ENCODE measurements at places on chromosomes 1 and 21.

DNA sequence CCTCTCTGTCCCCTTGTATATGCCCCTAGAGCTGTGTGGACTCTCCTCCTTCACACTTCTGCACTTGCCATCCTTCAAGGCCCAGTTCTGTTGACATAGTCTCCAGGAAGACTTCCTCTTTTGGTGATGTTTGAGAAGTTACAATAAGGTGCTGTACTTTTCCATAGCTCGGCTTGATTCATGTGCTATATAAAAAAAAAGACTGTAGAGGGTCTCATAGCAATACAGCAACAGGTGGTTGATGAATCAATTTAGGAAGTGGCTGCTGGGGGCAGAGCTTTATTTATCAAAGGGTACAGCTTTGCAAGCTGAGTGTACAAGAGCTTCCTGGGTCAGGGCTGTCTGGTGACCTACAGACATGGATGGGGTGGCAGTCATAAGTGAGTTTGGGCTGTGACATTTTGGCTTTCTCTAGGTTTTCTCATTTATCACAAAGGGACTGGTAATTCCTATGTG lies 102.7 kb downstream of the RUNX1 start:
- no peak for DNase-seq

GRCh38 chr1:155522069-155522468 lies 40.5 kb downstream of the ASH1L start:
- no peak for DNase-seq

DNA sequence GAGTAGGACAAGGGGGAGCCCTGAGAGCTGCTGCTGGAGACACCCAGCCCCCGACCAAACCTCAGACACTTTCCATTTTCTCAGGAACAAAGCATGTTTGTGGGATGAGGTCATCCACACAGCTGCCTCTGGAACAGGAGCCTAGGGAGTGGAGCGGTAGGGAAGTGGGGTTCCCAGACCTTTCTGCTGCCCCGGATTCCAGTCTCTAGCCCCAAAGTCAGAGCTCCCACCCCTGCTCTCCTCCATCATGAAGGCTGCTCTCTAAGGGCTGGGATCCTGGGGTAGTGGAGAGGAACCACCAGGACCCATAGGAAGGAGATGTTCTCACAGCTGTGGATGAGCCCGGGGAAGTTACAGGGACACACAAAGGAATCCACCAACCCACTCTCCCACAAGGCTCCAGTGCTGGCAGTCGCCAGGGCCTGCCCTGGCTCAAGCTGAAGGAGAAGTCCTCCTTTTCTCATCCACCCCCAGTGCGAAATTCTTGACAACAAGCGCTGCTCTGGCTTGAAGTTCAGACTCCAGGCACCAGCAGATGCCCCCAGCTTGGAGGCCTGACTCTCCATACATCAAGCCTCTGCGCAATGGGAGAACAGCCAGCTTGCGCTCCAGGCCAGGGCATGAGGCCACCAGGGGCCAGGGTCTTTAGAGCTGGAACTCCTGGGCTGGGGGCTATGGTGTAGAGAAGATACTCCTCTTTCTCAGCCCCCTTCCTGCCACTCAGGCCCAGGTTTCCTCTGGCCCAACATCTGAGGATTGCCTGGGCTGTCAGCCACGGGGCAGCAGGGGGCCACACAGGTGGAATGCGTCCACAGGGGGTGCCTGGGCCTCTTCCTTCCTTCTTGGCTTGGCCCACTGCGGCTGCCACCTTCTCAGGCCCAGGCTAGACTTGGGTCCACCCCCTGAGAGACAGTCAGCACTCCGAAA lies 4.5 kb downstream of the FHL3 start:
- peak; percentile 92 for DNase-seq

- DNase-seq = no peak
Observed at GRCh38 chr1:45982359-45982758, 150.1 kb downstream of the PIK3R3 start.

DNA sequence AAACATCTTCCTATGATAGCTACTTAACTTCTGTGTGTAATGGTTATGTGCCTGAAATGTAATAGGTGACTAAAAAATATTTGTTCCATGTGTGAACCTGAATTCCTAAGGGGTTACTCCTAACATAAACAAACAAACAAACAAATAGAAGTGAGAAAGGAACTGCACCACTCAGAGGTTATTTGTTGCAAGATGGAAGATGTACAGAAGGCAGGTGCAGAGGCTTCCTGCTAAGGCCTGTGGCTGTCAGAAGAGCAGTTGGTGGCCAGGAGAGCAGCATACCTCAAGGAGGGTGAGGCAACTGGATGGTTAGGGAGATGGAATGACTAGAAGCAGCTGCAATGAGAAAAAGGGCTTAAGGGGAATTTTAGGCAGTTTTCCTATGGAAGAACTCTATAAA lies 940.6 kb downstream of the TTLL7 start:
- no peak for DNase-seq

DNA sequence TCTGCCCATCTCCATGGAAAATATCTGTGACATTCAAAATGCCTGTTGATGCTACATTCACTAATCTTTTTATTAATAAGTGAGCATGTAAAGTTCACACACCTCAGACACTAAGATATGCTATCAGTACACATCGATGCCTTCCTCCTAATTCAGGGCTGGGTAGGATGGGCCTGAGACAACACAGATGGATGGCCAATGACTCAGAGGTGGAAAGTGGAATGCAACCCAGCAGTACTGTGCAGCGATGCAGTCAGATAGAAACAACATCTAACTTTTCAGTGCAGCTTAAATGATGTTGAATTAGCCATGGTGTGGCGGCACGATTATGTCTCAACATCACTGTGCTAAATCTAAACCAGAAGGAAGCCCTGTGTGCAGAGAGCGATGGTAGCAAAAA lies 161.6 kb upstream of the KCNJ15 start:
- no peak for DNase-seq

DNA sequence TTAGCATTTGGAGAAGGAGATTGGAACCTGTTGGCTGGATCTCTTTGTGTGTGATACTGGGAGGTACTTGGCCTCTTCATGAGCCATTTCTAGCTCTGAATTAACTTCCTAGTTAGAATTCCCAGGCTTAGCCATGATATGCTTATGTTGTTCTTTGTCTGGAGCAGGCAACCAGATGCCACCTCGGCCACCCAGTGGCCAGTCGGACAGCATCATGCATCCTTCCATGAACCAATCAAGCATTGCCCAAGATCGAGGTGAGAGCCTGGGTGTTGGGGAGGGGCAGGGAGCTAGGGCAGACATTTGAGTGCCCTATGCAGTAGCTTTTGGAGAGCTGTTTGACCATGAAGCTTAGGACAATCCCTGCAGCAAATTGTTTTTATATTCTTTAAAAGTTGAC lies 26.5 kb upstream of the PIGV start:
- DNase-seq = no peak

GRCh38 chr1:240232530-240232929 lies 140.8 kb downstream of the FMN2 start:
- DNase-seq = peak; percentile 43

- DNase-seq = peak; percentile 64
Observed at GRCh38 chr1:165899461-165899941, 72.1 kb downstream of the UCK2 start.

DNA sequence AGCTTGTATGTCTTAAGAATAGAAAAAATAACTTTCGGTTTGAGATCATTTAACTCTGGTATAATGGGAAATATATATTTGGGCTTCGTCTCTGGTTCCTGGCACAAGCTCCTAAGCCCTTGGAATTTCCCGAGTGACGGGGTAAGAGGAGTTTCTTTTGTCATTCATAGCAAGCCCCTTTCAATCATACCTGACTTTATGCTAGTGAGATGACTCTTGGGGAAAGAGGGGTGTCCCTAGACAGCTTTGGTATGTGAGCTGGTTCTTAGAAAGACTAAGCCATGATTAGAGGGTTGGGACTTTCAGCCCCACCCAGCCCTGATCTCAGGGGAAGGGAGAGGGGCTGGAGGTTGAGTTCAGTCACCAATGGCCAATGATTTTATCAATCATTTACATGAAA lies 13.9 kb upstream of the MTARC1 start:
- DNase-seq = no peak

GRCh38 chr1:25640646-25641328 lies 24.2 kb downstream of the MAN1C1 start:
- no peak for DNase-seq

DNA sequence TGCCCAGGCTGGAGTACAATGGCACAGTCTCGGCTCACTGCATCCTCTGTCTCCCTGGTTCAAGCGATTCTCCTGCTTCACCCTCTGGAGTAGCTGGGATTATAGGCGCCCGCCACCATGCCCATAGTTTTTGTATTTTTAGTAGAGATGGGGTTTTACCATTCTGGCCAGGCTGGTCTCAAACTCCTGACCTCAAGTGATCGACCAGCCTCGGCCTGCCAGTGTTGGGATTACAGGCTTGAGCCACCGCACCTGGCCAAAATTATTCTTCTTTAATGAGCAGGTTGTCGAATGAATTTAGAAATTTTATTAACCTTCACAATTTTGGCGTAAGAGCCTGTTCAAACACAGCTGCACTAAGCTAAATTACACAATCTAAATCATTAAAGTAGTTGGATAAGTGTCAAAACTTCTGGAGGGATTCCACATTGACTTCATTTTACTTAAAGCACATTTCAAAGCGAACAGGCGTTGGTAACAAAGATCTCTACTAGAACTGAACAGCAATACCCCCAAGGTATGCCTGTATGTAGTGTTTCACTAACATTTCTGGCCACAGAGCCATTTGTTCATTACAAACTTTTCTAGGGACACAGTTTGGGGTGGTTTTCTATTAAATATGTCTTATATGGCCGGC lies 5.2 kb upstream of the CTH start:
- no peak for DNase-seq

DNA sequence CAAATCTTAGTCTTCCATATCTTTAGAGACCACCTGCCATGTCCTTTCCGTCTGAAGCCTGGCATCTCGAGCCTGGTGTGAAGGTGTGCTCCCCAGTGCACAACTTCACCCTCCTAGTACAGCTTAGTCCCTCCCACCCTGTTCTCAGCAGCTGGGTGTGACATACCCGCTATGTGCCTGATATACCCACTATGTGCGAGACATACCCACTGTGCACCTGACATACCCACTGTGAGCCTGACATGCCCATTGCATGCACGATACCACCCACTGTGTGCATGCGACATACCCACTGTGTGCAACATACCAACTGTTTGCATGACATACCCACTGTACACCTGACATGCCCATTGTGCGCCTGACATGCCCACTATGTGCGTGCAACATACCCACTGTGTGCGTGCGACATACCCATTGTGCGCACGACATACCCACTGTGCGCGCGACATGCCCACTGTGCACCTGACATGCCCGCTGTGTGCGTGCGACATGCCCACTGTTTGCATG lies 3.0 kb upstream of the RRP1 start:
- DNase-seq = no peak

DNA sequence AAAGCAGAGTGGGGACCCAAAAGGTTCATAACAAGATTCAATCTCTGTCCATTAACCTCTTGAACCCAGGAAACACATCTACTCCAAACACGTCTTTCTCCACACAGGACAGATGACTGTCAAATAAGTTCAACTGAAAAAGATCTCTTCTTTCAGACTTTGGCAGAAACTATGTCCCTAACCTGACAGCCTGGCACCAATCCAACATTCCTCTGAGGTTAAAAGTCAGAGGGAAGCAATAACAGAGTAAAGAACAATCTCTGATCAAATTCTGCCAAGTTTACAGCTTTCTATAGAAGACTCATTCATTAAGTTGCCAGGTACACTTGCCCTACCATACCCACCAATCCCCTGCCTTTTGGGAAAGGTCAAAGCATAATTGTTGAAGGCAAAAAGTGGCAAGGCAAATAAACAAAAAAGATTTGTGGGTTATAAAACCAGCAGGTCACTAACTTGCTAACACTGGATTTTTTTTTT lies 31.9 kb downstream of the OTUD7B start:
- DNase-seq = no peak

DNA sequence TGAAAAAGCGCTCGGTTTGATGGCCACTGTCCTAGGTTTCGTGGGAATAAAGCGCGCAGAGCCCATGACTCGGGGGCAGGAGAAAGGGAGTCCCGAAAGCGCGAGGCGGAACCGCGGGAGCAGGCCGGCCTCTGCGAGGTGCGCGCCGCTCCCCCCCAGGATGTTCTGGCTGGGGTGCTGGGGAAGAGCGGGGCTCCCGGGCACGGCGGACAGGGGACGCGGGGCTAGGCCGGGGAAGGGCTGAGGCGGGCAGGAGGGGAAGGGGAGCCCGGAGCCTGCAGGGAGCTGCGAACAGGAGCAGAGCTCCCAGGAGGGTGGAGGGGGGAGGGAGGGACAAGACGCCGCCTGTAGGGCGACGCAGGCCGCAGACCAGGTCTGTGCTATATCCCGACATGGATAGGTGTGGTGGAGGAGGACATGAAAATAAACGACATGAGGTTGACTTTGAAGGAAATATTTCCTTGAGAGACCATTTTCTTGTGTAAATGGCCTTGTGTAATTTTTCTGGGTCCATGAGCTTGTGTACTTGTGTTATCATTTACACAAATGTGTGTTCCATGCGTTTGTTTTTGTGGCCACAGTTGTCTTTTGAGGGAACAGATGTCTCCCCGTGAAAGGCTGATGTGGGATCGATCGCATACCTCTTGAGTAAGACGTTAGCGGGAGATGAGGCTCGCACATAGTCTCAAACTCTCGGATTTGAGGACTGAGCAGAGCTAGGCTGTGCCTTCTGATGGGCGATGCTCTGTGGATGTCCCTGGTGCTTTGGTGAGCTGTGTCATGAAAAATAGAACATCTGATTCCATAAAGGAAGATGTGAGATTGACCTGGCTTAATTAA lies 1.3 kb downstream of the PCNT start:
- peak; percentile 51 for DNase-seq

- no peak for DNase-seq
Observed at GRCh38 chr1:180951836-180952656, 39.3 kb downstream of the KIAA1614 start.

DNA sequence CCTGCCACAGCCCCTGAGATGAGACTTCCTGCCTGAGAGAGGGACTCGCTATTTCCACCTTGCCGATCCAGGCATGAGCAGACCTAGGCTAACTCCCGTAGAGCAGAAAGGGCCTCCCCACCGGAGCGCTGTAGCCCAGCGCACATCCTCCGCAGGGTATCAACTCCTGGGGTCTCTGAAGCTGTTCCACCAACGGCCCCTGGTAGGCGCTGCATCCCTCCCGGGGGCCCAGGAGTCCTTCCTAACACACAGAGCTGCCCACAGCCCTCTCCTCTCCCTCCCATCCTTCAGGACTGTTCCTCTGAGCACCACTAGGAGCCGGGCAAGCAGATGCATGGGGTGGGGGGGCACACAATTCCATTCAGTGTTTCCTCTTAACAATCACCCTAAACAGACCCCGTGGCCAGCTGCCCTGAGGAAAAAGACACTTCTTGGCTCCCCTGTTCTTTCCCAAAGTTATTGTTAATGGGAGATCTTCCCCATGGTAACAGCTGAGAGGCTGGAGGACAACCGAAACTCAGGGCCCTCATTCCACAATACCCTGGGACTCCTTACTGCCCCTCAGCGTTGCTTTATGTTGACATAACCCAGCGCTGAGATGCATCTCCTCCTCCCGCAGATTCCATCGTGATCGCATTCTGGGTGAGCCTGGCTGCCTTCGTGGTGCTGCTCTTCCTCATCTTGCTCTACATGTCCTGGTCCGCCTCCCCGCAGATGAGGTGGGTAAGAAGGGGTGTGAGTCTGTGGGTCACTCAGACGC lies 7.5 kb downstream of the MRAP start:
- peak; percentile 7 for DNase-seq
